ENCODE measurements at places on chromosomes 6 and 20. TPM values are rescaled to one million over a fixed set of nuclear protein-coding genes. Genes with fewer than 3 reads are reported as not detected.

DOK5 gene
- not detected for polyA plus RNA-seq

MLN gene
- polyA plus RNA-seq = not detected

PACRG gene
- polyA plus RNA-seq = not detected

CBFA2T2 gene
- polyA plus RNA-seq = 32.3 TPM

SLC9A8 gene
- 17.8 TPM for polyA plus RNA-seq

ZC3H12D gene
- 63.1 TPM for polyA plus RNA-seq

TMC2 gene
- not detected for polyA plus RNA-seq

GGTLC1 gene
- not detected for polyA plus RNA-seq

DLK2 gene
- 0.20 TPM for polyA plus RNA-seq

WFDC2 gene
- not detected for polyA plus RNA-seq

SLC22A23 gene
- polyA plus RNA-seq = 0.30 TPM

SLCO4A1 gene
- 4.6 TPM for polyA plus RNA-seq

PPP1R3G gene
- polyA plus RNA-seq = 0.04 TPM

POLH gene
- polyA plus RNA-seq = 14.7 TPM

CGA gene
- polyA plus RNA-seq = not detected

IL17F gene
- not detected for polyA plus RNA-seq

EFCAB8 gene
- 0.65 TPM for polyA plus RNA-seq

OPRM1 gene
- not detected for polyA plus RNA-seq

ENPP5 gene
- 0.13 TPM for polyA plus RNA-seq

TP53INP2 gene
- 39.6 TPM for polyA plus RNA-seq

PPIL4 gene
- 3.1 TPM for polyA plus RNA-seq

PRR18 gene
- not detected for polyA plus RNA-seq

KHDC1L gene
- polyA plus RNA-seq = not detected

MOCS1 gene
- not detected for polyA plus RNA-seq

LST1 gene
- polyA plus RNA-seq = 30.5 TPM

CRISP3 gene
- polyA plus RNA-seq = not detected
